Esophagus squamous epithelium (tissue), 5 donors: ENCODE measurements at places on chromosomes 1 and 21.

GRCh38 chr1:215018555-215018954 is 64.0 kb upstream of the KCNK2 start:
- DNase-seq = no peak

DNA sequence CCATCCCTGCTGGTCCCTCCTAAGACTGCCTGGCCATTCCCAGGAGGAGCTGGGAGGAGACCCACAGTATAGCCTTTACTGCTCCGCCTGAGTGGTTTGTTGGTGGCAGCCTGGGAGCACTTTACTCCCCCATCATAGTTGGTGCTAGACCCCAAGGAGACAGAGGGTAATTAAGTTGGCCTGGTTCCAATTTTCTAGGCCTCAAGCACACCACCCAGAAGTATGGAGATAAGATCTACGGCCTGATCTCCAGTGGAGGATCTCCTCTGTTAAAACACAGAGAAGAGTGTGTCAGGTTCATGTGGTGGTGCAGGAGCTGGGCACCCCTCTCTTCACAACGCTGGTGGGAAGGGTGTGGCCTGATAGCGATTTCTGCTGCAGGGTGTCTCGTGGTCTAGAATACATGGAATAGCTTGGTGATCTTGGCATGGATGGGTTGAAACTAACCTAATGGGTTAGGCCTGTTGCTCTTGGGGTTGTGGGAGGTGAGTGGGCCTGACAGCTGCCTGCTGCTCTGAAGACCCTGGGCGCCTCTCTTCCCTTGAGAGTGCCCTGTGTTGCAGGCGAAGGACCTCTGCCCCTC is 68.5 kb downstream of the FASLG start:
- no peak for DNase-seq

GRCh38 chr1:229557913-229558414 is 543 bp downstream of the ABCB10 start:
- no peak for DNase-seq

GRCh38 chr1:114695430-114696058 is at the start of gene AMPD1:
TSS of gene AMPD1 (minus strand) at chr1:114695546. CDS start at chr1:114695471, 75 bp downstream.
- no peak for DNase-seq

DNA sequence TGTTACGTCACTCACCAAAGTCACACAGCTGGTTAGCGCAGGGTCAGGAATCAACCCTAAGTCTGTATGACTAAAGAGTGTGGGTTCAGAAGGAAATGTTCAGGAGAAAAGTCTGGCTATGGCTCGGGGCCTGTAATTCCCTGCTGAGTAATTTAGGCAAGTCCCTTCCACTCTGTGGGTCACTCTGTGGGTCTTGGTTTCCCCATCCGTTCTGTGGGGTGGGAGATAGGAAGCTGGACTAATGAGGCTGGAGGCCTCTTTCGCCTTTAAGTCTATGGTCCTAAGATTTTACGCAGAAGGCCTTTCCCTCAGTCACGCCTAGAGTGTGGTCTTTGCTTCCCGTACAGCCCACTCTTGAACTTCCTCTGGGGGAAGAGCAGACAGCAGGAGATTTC is 14.3 kb upstream of the MED18 start:
- no peak for DNase-seq

- no peak for DNase-seq
Measured at GRCh38 chr1:104761961-104762570, 1012.4 kb downstream of the AMY1C start.

- DNase-seq = no peak
Measured at GRCh38 chr1:63352736-63353135, 14.7 kb upstream of the ALG6 start.

GRCh38 chr1:33454646-33455282 is 17.7 kb upstream of the ZSCAN20 start:
- DNase-seq = no peak

GRCh38 chr1:221753828-221754188 is 11.9 kb upstream of the DUSP10 start:
- no peak for DNase-seq

DNA sequence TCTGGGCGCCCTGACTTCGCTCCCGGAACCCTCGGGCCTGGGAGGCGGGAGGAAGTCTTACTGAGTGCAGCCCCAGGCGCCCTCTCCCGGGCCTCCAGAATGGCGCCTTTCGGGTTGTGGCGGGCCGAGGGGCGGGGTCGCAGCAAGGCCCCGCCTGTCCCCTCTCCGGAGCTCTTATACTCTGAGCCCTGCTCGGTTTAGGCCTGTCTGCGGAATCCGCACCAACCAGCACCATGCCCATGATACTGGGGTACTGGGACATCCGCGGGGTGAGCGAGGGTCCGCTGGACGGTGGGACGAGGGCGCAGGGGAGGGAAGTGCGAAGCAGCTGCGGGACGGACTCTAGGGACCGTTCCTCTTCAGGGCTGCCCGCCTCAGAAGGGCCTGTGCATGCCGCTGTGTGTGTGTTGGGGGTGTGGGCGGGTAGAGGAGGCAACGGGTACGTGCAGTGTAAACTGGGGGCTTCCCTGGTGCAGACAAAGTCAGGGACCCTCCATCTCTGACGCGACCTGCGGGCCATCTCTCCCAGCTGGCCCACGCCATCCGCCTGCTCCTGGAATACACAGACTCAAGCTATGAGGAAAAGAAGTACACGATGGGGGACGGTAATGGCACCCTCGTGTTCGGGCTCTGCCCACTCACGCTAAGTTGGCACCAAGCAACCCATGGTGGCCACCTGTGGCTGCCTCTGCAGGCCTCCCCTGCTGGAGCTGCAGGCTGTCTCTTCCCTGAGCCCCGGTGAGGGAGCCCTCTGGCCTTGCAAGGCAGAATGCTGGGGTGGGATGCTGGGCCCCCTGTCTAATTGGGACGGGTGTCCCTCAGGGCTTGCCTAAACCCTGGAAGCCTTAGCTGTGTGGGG is at the start of gene GSTM1:
Gene GSTM1, plus strand, starts transcription at position 177 of the 859 bp plus-strand sequence. Its CDS starts 57 bp downstream, at position 234.
- DNase-seq = no peak

DNA sequence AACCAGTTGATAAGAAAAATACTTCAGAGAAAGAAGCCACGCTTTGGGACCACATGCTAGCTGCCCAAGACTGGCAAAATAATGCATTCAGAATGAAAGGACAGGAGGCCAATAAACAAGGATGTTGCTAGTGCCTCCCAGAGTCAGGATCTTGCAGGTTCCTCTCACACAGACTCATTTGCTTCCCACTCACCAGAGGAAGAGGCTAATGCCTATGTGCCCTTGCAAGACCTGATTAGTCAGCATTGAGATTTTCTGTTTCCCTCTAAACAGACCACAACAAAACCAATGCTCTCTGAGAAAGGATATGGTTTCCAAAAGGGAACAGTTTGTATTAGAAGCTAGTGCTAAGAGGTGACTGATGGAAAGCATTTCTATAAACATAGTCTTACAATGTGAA is 85.7 kb downstream of the NRDC start:
- DNase-seq = no peak

GRCh38 chr1:47764461-47765046 is 232.6 kb downstream of the TRABD2B start:
- DNase-seq = no peak

GRCh38 chr1:110873856-110874255 is 908 bp downstream of the CD53 start:
- no peak for DNase-seq

GRCh38 chr1:119551218-119551617 is 44.2 kb downstream of the HSD3B1 start:
- DNase-seq = no peak

DNA sequence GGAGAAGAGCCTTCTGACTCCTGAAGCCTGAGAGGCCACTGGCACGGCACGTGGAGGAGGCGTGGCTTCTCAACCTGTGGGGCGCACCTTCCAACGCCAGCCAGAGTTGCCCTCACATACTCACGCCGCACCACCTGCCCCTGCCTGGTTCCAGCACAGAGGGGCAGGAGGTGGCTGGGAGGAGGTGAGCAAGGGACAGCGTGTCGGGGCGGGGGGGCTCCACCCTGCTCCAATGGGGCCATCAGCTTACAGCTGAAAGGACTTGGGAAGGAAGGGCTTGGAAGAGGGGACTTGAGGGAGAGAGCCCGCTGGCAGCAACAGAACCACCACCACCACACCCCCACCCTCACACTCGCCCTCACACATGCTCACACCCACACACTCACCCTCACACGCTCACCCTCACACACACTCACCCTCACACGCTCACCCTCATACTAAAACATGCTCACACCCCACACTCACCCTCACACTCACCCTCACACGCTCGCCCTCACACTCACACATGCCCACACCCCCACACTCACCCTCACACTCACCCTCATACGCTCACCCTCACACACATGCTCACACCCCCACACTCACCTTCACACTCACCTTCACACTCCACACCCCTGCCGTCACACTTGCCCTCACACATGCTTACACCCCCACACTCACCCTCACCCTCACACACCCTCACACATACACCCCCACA is 41.6 kb upstream of the EDN2 start:
- no peak for DNase-seq

GRCh38 chr1:103327054-103327719 is 198.3 kb upstream of the RNPC3 start:
- DNase-seq = no peak

DNA sequence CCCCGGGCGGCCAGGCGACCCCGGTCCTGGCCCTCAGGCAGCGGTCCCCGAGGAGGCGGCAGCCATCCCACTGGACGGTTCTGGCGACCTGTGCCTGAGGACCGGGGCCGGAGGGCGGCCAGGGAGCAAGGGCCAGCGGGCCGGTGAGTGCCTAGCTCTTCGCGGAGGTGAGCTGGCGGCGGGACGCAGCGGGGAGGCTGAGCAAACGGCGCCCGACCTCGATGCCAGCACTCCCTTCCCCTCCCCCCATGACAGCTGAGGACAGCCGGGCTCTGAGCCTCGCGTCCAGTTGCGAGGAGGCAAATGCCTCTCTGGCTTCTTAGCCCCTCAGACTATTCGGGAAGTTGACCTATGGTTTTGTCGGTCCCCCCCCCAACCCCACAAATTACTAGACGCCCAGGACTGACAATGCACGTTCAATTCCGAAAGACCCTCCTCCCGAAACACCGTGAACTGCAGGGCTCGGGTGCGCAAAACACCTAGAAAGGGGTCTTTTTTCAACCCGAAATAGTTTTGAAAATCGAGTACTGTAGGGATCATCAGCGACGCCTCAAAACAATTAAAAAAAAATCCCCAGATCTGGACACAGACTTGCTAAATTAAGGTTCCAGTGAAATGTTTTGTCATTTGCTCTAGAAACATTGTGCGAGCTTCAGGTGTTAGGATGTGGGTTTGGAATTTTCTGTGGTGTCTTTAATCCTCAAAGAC is 8.3 kb downstream of the CDKN2C start:
- DNase-seq = no peak

GRCh38 chr1:183355797-183356196 is 62.4 kb downstream of the NMNAT2 start:
- no peak for DNase-seq

DNA sequence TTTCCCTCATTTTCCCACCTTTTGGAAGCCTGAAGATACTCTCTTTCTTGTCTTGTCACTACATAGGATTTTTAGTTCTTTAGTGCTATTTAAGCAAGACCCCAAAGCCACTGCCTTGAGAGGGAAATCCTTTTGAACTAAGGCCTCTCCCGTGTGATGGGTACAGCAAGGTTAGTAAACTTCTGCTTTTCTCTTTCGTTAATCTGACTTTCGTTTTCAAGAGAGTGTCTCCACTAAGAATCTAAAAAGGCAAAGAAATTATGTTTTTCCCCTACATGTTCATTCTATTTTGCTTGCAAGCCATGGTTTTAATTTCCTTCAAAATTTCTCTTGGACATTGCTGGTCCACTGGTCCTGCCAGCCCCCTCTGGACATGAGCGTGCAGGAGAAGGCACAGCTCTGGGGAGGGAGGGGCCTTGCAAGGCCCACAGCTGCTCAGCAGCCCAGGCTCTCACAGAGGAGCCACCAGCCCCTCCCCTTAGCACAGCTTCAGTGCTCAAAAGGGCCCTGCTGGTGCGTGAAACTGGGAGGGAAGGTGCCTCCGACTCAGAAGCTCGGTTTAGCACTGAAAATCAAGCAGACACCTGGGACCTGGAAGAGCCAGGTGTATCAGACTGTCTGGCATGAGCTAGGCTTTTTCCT is 210.9 kb upstream of the GALNT2 start:
- DNase-seq = no peak

GRCh38 chr1:192151176-192151575 is 7.1 kb upstream of the RGS18 start:
- no peak for DNase-seq

- DNase-seq = no peak
Measured at GRCh38 chr1:207088701-207089626, at the start of gene C4BPB. TSS of gene C4BPB (plus strand) at chr1:207088860. CDS start at chr1:207089532, 672 bp downstream.

GRCh38 chr21:31253684-31254083 is 90.4 kb downstream of the TIAM1 start:
- DNase-seq = no peak

DNA sequence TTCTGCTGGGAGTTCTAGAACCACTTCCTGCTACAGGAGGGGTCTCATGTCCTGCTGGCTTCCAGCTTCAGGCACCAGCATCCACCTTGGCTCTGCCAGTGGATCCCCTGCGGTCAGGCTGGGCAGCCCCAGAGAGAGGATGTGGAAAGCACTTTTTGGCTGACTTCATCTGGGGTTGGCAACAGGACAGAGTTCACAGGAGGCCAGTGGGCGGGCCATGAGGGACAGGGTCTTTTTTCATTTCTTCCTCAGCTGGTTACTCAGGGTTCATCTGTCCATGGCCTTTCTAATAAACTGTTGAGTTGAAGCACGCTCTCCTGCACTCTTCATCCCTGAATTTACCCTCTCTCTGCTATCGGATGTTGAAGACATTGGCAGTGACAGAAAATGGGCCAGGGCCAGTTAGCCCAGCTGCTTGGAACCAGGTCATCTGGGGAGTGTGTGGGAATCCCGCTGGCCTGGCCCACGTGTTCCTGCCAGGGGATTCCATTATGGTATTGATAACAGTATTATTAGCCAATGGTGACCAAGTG is 45.2 kb downstream of the RPS6KA1 start:
- DNase-seq = no peak

DNA sequence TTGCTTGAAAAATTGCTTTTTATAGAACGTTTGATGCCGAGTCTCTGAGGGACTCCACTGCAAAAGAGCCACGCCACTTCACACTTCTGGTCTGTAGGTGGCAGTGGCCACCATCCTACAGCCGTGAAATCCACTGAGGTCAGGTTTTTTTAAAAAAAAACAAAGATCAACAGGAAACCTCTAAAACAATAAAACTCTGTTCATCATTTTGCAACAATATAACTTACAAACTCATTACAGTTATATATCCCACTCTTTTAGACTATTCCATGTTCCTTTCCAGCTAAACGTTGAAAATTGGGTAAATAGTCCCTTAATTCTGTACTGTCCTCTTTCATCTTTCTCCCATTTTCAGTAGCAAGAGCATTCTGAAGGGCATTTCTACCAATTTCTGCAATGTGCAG is 64.6 kb upstream of the FMN2 start:
- no peak for DNase-seq

DNA sequence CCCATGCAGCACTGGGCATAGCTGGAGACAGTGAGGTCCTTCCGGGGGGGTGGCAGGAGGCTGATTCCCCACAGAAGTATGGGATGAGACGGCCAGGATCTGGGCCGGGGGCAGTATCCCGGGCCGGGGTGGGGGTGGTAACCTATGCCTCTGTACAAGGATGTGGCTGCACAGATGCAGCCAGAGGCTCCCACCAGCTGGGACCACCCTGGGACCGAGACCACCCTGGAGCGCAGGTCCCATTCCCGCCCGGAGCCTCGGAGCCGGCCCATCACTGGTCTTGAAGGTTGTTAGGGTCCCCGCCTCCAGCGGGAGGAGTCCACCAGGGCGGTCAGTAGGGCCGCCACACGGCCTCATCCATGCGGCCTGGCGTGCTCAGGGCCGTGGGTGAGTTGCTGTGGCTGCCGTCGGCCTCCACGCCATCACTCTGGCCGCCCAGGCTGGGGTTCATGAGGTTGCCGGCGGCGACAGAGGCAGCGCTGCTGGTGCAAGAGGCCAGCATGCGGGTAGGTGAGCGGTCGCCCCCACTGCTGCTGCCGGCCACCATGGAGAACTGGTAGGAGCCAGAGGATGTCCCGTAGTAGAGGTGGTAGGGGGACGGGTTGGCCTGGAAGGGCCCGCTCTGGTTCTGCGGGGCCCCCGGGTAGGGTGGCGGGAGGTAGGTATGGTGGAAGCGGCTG is 28.1 kb downstream of the RUNX3 start:
- DNase-seq = no peak
